ENCODE measurements at places on chromosomes 5 and 9.

GRCh38 chr9:13993632-13994185 is 320.2 kb downstream of the NFIB start:
- no peak for DNase-seq

DNA sequence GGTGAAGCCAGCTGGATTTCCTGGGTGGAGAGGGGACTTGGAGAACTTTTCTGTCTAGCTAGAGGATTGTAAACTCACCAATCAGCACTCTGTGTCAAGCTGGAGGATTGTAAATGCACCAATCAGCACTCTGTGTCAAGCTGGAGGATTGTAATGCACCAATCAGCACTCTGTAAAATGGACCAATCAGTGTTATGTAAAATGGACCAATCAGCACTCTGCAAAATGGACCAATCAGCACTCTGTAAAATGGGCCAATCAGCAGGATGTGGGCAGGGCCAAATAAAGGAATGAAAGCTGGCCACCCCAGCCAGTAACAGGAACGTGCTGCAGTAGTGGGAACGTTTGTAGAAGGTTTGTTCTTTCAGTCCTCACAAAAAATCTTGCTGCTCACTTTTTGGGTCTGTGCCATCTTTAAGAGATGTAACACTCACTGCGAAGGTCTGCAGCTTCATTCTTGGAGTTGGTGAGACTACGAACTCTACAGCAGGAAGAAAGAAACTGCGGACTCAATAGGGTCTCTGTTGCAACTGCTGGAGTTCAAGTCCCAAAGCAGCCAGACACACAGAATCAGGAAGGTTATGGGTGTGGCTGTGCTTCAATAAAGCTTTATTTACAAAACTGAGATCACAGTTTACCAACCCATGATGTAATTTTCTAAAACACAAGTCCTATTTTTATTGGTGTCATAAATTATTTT is 145.7 kb upstream of the ERCC6L2 start:
- DNase-seq: no peak

DNA sequence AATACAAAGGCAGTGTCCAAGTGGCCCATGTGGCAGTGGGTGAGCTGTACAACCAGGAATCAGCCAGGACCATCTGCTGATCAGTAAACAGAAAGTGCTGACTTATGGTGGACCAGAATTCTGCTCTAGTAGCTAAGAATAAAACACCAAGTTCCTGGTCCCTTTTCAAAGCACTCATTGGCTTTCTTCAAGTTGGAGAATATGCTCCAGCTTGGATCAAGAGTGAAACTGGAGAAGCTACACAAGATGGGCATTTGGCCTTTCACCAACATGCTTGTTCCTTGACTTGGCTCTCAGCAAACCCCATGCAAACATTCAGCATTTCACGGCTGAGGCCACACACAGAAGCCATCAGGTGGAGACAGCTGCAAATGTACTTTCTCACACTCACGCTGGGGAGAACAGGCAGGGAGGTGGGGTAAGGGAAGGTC is 32.1 kb downstream of the MARCHF3 start:
- DNase-seq: no peak

- DNase-seq: no peak
Measured at GRCh38 chr5:176894298-176894697, 4.8 kb downstream of the HK3 start.

- no peak for DNase-seq
Measured at GRCh38 chr5:80406980-80407734, 707 bp upstream of the ZFYVE16 start.

DNA sequence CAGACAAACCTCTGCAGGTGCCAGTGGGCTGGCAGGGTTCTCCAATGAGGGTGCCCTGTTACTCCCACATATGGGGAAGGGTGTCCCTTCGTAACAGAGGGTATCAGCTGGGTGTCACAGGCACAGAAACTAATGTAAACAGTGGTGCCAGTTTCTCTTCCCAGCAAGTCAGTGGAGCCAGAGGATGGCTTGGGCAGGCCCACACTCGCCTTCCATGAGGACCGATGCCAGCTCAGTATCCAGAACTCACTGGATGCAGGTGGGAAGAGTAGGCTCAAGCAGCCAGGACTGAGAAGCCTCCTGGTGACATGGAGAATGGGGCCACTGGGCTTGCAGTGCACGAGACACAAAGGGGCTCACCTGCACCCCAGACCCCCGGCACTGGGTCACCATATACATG is 30.4 kb downstream of the FSTL4 start:
- DNase-seq: no peak

DNA sequence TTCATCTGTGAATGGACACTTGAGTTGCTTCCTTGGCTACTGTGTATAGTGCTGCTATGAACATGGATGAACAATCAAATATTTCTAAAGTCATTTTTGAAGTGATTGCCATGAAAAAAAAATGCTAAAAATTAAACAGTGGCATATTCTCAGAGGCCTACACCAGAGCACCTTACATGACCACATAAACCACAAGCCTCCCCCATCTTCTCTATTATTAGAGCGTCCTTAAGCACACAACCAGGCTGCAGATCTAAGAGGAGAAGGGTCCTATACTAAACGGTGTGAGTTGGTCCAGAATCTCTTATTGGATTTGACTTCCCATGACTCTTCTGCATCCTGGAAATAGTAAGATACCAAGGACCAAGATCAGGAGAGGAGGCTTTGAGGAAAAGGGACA is 34.3 kb downstream of the PCA3 start:
- no peak for DNase-seq

GRCh38 chr9:29657821-29658220 is 2084.5 kb upstream of the C9orf72 start:
- no peak for DNase-seq

DNA sequence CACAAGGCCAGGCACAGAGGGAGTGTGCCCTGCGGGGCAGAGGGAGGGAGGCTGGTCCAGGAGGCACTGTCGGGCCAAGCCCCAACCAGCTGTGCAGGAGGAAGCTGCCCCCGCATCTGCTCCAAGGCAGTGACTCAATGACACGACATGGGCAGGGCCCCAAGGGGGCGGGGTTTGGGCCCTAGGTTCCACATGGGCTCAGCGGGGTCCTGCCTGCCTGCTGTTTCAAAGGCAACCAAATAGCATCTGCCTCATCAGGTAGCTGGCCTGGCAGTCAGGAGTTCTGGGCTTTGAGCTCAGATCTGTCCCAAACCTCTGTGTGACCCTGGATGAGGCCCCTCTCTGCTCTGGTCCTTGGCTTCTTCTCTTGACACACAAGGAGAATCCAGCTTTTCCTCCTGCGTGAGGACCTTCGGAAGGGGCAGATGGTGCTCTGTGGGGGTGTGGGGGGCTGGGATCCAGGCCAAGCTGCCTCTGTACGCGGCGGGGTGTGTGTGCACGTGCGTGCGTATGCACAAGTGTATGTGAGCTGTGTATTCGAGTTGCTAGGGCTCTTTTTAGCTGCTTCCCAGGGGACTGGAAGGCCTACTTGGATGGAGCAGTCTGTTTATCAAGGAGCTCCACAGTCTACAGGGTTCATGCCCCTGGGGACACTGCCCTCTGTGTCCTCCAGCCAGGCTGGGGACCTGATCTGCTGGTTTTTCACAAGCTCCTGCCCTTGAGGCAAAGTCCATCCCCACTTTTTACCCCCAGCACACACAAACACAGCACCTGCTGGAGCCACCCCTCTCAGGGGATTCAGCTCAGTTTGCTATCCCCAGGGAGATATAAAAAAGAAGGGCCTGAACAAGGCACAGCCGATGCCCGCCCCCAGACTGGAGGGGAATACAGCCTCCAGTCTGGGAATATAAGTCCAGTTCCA is 138.9 kb downstream of the RGS3 start:
- no peak for DNase-seq

DNA sequence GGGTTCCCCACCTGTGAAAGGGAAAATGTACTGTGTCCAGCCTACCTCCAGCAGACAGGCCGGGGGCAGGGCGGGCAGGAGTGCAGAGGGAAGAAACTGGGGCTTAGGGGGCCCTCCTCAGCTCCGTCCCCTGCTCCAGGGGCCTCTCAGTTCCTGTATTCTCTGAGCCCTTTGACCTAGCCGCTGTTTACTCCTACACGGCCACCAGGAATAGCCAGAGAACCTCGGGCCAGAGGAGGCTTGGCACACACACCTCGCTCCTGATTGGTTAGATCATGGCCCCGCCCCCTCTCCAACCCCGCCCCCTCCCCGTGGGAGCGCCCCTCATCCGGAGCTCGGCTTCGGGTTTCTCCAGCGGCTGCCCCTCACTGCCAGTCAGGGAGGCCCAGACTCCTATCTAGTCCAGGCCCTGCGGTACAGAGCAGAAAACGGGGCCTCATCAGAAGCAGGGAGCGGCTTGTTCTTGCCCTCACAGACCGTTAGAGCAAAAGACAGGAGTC is 2.2 kb downstream of the ST6GALNAC6 start:
- DNase-seq: no peak

DNA sequence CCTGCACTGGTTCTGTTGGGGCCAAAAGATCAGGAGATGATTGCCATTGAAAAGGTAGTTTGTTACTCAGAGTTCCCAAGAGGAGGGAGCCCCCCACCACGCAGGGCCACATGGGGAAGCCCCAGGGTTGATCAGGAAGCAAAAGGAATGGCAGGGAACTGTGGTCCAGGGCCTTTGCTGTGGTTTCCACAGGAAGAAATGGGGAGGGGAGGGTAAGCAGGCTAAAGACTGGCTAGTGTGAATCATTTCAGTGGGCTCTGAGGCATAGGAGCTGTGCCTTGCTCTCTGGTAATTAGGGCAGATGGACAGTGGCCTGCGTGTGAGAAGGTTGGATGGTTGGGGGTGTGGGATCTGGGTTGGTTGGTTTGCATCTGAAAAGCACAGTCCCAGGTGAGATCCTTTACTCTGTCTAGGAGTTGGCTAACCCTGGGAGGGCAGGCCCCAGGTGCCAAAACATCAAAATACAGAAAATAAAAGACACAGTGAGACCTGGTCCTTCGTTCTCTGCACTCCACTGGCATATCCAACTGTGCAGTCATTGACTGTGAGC is 66.1 kb downstream of the PTPDC1 start:
- no peak for DNase-seq

DNA sequence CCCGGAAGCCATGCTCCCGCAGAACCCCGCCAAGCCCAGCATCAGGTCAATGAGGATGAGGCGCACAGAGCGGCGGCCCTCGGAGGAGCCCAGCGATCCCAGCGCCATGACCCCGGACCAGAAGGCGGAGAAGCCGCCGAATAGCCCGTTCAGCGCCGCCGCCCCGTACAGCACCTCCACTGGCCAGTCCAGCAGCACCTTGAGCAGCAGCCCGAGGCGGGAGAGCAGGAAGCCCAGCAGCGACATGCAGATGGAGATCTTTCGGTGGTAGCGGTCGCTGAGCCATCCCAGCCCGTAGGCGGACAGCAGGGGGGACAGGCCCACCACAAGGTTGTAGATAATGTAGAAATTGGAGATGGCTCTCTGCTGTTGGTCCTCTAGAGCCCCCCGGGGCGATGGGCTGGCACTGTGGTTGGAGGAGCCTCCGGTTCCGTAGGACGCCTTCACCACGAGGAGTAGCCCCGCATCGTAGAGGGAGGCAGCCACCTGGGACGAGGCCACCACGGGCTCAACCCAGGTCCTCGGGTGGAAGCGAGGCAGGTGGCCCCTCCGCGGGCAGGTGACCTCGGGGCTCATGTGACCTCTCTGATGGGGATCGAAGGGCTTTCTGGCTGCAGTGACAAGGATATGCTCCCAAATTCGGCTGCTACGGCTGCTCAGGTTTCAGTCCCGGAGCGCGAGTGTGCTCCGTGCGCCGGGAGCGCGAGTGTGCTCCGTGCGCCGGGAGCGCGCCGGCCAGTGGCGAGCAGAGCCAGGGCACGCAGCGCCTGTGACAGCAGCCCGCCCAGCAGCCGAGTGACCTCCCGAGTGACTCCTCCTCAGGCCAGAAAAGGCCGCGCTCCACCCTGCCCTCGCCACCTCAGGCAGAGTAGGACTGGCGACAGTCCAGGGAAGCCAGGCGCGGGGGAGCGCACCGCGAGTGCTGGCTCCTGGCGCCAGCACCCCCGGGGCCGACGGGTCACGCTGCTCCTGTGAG is at the start of gene SLC46A2:
Gene SLC46A2, minus strand, starts transcription at position 771 of the 976 bp plus-strand sequence. Its CDS starts 195 bp downstream, at position 576.
- no peak for DNase-seq

DNA sequence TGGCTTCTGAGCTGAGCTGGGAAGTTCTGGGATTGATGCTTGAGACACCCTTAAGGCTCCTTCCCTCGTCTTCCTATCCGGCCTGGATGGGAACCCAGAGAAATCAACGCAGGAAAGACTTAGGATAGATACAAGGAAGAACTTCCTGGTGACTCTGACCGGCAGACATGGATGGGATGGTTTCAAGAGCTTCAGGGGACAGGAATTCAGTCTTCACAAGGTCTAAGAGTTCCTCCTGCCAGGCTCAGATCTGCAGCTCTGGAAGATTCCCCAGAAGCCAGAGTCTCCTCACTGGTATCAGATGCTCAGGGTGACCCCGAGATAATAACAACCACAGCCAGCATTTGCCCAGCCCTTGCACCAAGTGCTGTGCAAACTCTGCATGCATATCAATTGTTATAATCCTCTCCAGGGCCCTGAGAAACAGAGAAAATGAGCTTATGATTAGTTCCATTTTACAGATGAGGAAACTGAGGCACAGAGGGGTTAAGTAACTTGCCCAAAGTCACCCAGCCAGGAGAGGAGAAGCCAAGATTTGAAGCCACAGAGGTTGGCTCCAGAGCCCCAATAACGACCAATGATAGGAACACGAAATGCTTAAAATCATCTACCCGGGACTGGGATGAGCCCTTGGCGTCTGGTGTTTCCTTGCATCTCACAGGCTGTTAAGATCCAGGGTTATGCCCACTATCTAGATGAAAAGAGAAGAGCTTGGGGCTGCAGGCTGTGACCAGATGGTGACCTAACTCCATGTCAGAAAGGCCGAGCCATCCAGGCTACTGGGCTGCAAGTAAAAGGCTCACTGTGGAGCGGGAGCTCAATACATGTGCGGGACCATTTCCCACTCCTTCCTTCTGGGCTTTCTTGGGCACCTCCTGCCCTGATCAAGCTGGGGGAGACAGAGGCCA is 119.8 kb downstream of the C9orf50 start:
- no peak for DNase-seq

DNA sequence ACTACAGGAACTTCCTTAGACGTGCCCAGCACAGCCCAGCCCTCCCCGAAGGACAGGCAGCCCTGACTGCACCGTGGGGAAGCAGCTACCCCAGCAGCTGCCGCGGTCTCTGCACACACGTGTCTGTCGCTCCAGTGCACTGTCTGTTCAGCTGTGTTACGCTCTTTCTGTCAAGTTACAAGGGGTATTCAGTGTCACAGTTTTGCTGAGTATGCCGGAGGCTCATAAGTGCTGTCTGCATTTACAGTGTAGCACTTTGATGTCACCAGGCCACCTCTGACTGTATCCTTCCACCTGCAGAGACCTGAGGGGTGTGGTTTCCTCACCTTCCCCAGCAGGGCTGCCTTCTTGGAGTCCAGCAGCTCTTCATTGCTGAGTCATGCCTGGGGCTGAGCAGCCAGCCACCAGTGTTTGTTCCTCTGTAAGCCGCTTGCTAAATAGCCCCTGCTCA is 126.8 kb downstream of the EHMT1 start:
- no peak for DNase-seq

DNA sequence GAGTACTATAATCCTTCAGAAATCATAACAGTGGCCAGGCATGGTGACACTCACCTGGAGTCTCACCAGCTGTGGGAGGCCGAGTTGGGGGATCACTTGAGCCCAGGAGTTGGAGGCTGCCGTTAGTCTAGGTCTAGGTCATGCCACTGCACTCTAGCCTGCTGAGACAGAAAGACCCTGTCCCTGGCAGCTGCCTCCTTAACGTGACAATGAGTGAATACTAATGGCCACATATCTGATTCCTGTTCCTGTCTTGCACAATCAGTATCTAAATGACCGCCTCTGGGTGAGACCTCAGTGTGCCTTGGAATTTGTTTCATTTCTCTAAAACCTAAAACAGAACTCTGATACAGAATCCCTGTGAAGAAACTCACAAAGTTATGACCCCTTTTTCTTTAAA is 131.0 kb upstream of the DAB2 start:
- no peak for DNase-seq

GRCh38 chr5:170221327-170221741 is 11.5 kb upstream of the C5orf58 start:
- no peak for DNase-seq

- no peak for DNase-seq
Measured at GRCh38 chr5:41874512-41875060, 4.4 kb upstream of the OXCT1 start.

All from T-helper 22 cell (primary cell).